ENCODE measurements at places on chromosomes 1 and 21.

DNA sequence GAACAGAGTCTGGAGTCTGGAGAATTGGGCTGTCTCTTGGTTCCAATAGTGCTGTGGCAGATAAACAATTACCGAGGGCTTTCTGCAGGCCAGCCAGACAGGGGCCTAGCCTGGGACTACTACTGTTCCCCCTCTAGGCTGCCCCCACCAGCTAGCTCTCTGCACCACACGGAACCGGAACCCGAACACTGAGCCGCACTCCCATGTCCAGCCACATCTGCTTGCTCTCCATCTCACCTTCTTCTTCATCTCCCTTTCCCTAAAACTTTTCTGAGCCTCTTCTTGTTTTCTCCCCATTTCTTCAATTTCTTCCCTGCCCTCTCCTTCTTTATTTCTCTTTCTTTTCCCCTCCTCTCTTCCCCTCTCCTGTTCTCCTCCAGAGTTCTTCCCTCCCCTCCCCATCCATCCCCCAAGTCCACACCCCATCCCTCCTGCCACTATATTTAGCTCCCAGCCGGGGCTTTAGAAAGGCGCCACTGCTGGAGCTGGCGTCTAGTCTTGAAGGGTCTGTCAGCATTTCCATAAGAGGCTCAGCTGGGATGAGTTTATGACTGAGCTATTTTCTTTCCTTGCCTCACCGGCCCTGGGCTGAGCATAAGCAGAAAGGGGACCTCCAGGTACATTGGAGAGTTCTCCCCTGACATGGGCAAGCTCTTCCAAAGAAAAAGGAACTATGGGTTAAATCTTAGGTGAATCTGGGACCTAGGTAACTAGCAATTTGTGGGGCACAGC is 25.7 kb upstream of the ATP2B4 start:
- no peak for DNase-seq

DNA sequence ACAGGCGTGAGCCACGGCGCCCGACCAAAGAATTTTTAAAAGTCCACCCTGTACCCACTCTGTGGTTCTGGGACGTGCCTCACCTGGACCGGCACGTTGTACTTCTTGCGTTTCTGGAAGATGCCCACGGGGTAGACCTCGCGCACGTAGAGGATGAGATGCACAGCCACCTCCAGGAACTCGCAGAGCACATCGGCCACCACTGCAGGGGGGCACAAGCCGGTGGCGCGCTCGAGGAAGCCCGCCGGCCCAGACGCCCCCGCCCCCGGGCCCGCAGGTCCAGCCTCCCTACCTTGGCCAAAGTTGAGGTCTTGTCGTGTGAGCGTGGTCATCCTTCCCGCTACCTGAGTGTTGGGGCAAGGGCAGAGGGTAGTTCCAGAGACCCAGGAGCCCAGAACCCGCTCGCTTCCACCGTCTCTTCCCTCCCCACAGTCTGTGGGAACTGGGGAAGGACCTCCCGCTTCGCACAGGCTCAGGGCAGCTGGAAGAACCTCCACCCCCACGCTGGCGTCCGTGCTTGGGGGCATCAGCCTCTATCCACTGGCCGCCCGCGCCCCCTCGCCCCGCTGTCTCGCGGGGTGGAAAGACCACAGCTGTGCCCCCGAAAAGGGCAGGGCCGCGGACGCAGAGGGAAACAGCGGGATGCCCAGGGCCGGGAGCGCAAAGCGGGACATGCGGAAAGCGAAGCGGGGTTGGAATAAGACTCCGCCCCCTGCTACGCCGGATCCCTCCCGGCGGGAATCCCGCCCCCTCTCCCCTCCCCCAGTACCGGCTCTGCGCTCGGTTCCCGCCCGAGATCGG is 478 bp downstream of the MAD2L2 start:
- no peak for DNase-seq

- DNase-seq: no peak
Observed at GRCh38 chr1:90922996-90923395, 98.8 kb downstream of the ZNF644 start.

DNA sequence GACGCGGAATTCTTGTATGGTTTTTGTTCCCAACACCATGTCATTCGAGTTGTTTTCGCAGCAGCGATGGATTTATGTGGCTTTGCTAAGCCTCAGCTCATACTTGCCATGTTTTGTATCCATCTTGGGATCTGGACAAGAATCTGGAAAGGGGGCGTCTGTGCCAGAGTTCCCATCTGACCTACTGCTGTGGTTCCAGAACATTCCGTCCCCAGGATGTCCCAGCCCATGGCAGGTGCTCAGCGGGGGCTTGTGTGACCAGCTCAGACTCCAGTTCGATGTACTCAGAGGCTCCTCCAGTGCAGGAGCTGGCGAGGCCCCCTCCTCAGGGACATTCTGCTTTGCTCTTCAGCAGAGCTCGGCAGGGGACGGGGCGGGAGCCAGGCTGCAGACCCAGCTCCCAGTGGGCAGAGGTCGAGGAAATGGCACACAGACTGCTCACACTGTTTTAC is 24.0 kb upstream of the ADARB1 start:
- no peak for DNase-seq

- DNase-seq: no peak
Observed at GRCh38 chr1:27001570-27002360, 8.3 kb downstream of the TRNP1 start.

DNA sequence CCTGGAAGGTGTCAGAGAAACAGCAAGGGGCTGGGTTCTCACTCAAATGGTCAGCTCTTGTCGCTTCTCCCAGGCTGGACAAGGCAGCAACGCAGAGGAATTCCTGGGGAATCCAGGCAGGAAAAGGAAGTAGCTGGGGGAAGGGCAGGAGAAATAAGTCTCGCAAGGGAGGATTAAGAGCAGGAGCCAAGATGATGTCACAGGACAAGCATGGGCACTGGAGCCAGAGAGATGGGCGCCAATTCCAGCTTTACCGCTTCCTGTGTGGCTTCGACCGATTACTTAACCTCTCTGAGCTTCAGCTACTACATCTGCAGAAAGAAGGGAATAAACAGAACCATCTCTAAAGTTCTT is 70.5 kb downstream of the SSBP3 start:
- DNase-seq: no peak

DNA sequence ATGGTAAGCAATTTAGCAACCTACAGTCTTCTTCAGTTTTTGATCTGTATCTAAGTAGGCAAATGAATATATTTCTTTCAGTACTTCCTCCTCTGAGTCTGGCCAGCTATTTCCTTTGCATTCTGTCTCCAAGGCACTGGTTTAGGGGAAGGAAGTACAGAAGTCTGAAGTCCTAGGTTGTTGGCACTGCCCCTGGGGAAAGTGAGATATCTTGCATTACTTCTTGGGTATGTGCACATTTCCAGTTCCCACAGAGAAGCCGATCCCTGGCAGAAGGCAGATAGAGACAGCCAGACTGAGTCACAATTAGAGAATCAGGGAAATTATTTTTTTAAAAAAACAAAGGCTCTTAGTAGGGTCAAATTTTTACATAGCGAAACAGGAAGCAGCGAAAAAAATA is 98.8 kb downstream of the RASAL2 start:
- no peak for DNase-seq

- no peak for DNase-seq
Observed at GRCh38 chr21:46127239-46128105, 27.9 kb downstream of the FTCD start.

DNA sequence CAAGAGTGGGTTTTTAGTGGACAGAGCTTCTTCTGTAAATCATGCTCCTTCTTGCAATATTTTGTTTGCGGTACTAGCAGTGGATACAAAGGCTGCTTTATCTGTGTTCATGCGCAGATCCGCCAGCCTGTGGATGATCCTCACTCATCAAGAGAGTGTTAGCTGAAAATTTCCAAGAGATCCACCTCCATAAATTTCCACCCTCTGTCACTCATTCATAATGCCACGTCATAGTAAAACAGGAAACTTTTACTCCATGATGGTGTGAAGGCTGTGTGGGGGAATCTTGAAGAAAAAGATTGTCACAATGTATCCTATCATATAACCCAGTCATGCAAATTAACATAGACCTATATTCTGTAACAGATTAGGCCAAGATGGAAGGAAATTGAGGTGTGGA is 4.4 kb upstream of the MAPKAPK2 start:
- DNase-seq: no peak

DNA sequence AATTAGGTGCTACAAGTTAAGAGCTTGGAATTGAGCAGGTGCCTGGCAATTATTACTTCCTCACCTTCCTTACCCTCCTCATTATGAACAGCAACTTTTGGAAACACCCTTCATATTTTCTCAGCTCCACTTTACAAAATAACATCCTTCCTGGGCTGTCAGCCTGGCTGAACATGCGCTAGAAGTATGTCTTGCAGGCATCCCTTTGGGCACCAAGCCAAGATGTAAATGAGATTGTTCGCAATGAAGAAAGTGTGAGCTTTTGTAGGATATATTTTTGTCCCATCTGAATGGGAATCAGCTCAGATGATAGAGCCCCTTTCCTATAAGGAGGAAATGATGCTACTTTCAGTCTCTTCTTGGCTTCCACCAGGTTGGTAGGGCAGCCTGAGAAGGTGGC is 245.9 kb downstream of the KAZN start:
- DNase-seq: no peak

DNA sequence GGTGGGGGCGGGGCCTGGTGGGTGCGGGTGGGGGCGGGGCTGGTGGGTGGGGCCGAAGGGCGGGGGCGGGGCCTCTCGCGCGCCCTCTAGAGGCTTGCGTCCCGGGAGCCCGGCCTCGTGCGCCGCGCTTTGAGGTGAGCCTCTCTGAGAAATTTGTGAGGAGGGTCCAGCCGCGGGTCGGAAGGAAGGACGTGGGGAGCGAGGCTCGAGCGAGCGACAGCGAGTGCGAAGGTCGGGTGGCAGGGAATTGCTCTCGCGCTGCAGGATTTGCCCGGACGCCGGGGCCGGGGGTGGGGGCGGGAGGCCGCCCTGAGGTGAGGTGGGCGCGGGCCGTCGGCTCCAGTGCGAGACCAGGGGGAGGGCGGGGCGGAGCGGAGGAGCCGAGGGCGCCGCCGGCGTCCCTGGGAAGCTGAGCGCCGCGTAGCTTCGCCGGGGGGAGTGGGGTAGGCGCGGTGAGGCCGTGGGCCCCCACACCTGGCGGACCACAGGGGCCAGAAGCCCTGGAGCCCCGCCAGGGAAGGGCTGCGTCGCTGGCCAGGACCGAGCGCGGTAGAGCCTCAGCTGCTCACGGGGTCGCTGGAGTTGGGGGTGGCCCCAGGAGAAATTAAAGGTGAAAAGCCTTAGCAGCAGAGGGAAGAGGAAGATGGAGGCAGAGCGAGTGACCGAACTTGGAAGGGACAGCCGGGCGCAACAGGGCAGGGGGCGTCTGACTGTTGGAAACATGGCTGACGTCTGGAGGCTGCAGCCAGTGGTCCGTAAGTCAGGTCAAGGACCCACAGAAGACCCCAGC is 754 bp upstream of the LSS start:
- DNase-seq: no peak

GRCh38 chr1:112363636-112364035 is 32.4 kb upstream of the CTTNBP2NL start:
- DNase-seq: no peak

DNA sequence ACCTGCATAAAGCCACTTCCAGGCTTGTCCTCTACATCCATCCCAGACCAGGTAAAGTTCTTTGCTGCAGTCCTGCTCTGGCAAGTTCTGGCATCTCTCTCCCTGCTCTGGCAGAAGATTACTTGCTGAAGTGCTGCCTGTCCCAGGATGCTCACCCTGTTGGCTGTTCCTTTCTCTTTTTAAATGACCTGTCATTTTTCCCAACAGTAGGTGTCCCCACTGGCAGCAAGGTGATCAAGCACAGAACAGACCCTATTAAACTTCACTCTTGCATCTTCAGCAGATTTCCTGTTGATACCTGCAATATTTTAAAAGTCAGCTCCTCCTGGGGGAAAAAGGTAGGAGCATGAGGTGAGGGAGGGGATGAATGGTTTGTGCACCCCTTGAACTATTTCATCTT is 332.6 kb downstream of the PBX1 start:
- DNase-seq: no peak

DNA sequence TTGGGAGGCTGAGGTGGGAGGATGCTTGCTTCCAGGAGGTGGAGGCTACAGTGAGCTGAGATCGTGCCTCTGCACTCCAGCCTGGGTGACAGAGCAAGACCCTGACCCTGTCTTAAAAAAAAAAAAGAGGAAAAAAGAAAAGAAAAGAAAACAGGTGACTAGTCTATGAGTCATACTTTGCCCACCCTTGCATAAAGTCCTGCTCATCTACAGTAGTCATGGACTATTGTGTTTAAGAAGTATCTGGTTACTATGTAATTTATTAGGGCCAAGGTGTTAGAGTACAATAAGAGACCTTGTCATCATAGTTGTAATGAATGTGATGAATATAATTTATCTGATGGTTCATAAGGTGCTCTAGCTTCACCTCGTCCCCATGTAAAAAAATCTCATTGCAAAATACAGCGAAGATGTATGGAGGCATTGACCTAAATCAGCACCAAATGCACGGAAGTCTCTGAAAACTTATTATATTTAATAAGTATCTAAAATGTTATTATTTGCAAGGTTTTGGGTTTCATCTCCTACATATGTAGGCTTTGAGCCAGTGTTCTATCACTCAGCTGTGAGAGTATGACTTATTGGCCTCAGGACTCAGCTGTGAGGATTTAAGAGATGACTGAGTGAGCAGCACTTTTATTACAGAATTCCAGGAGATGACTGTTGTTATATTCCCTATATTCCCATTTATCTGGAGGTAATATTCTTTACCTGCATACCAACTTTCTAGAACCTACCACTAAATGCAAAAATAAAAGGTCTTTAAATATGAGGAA is 19.9 kb upstream of the KCNJ6 start:
- DNase-seq: no peak

Measured in stimulated activated CD4-positive, alpha-beta T cell treated with anti-CD3 and anti-CD28 coated beads, Interleukin-1b, Interleukin-23, amount 100 ng/mL, for 1 hour (primary cell).